ENCODE measurements at places on chromosomes 2 and 18. TPM values are rescaled to one million over a fixed set of nuclear protein-coding genes. Genes with fewer than 3 reads are reported as not detected.

Gene DAW1
- 1.6 TPM for total RNA-seq

Gene RBM43
- total RNA-seq: 5.7 TPM

- peaks cover 63% of the 10 kb centered on the region for H3K4me1 ChIP-seq
- peak overlapping the region; percentile 81 for H3K27ac ChIP-seq
- H3K27me3 ChIP-seq: peaks cover 14% of the 10 kb centered on the region
- no peak overlapping the region for H3K4me3 ChIP-seq
These were observed 582 bp upstream of the ZAP70 start for GRCh38 chr2:97712693-97713295.

- no peaks in the 10 kb centered on the region for H3K36me3 ChIP-seq
- no peak overlapping the region for H3K4me3 ChIP-seq
- H3K27ac ChIP-seq: peak overlapping the region; percentile 58
- peaks cover 10% of the 10 kb centered on the region for H3K4me1 ChIP-seq
- peaks cover under 1% of the 10 kb centered on the region for H3K27me3 ChIP-seq
- no peak for DNase-seq
These were observed 6.7 kb upstream of the SDC1 start for GRCh38 chr2:20231598-20232026.

- no peak within 1 kb of the TSS for H3K4me3 ChIP-seq
- H3K27me3 ChIP-seq: peaks cover 23% of the 10 kb centered on the region
- peaks cover 6% of the 10 kb centered on the region for H3K4me1 ChIP-seq
- no peak within 1 kb of the TSS for H3K27ac ChIP-seq
- DNase-seq: no peak
These were observed at the start of gene PAX8 for GRCh38 chr2:113278742-113279139. TSS of gene PAX8 (minus strand) at chr2:113278921. CDS start at chr2:113278394, 527 bp downstream.

Gene PPM1B
- total RNA-seq: 31.2 TPM

Gene ENOSF1
- total RNA-seq: 31.8 TPM

- no peaks in the 10 kb centered on the region for H3K36me3 ChIP-seq
- no peaks in the 10 kb centered on the region for H3K27me3 ChIP-seq
- peaks cover 26% of the 10 kb centered on the region for H3K4me1 ChIP-seq
- H3K4me3 ChIP-seq: no peak overlapping the region
- no peak for DNase-seq
These were observed 258.5 kb downstream of the KCNS3 start for GRCh38 chr2:18136881-18137475.

DNA sequence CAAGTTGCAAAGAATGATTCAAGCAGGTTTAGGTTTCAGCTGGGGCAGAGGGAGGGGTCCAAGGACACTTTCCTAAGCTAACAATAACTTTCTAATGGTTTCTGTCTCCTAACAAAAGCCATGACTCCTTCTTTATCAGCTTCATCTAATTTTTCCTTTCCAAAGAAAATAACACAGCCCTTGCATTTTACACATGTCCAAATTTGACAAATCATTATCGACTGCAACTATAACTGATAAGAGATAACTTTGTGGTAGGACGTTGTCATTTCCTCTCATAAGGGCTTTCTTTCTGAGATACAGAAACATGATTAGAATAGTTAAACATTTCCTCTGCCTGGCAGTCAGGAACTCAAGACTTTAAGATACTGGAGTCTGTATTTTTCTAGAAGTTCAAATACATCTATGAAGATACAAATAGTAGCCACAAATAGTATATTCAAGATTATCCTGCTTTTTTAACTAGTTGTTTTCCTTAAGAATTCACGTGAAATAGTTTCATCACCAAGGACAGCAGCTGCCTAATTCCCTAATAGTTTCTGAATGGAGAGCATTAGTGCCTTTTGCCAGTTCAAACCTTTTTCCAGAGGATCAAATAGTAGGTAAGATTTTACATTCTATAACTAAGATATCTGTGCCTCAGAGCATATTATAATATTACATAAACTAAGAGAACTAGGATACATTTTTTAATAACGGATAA, 263.2 kb downstream of the EXOC6B start:
- H3K4me1 ChIP-seq: peaks cover 12% of the 10 kb centered on the region
- H3K4me3 ChIP-seq: no peak overlapping the region
- H3K27me3 ChIP-seq: no peaks in the 10 kb centered on the region
- no peaks in the 10 kb centered on the region for H3K36me3 ChIP-seq
- DNase-seq: no peak

Gene CARF
- 8.8 TPM for total RNA-seq

- H3K27me3 ChIP-seq: peaks cover 3% of the 10 kb centered on the region
- H3K4me3 ChIP-seq: peak overlapping the region; percentile 42
- H3K4me1 ChIP-seq: peaks cover 3% of the 10 kb centered on the region
- no peak for DNase-seq
- peaks cover 38% of the 10 kb centered on the region for H3K36me3 ChIP-seq
These were observed 56.3 kb downstream of the BOLA3 start for GRCh38 chr2:74091391-74091790.
